ENCODE measurements at places on chromosomes 13 and 19.
A peak's percentile ranks its signal among the peaks of the same experiment; 100 is the strongest.

GRCh38 chr19:3499738-3500428 is 591 bp downstream of the DOHH start:
- no peak for DNase-seq

- DNase-seq = no peak
These were observed 13.5 kb upstream of the GAS6 start for GRCh38 chr13:113877149-113877990.

GRCh38 chr13:109781384-109782065 is 4.9 kb downstream of the IRS2 start:
- peak; percentile 20 for DNase-seq

- DNase-seq = no peak
These were observed 667 bp downstream of the ZNF878 start for GRCh38 chr19:12052091-12052496.

GRCh38 chr19:47486900-47487299 is 2.9 kb upstream of the KPTN start:
- DNase-seq = no peak

DNA sequence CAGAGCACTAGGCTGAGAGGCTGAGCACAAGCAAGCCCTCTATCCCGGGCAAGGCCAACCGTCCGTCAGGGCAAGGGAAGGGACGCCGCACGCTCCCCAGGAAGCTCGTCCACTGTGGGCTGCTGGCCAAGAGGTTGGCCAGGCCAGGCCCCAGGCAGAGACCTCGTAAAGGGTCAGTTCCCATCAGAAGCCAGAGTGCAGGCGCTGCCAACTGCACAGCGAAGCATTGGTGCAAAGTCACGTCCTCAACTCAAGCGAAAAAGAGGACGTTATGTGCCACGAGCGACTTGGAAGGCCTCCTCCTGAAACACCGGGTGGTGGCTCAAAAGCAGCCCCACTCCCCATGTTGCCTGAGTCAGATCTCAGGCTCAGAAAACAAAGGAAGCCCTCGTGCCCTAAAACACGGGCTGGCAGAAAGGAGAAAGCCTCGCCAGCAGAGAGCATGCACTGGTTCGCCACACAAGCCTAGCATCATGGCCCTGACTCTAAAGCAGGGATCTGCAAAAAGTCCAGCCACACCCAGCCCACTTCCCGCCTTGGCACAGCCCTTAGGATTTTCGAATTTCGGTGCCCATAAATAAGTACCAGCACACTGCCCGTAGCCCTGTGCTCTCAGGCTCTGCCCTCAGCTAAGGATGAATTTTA is 4.7 kb downstream of the AKAP8 start:
- peak; percentile 52 for DNase-seq

DNA sequence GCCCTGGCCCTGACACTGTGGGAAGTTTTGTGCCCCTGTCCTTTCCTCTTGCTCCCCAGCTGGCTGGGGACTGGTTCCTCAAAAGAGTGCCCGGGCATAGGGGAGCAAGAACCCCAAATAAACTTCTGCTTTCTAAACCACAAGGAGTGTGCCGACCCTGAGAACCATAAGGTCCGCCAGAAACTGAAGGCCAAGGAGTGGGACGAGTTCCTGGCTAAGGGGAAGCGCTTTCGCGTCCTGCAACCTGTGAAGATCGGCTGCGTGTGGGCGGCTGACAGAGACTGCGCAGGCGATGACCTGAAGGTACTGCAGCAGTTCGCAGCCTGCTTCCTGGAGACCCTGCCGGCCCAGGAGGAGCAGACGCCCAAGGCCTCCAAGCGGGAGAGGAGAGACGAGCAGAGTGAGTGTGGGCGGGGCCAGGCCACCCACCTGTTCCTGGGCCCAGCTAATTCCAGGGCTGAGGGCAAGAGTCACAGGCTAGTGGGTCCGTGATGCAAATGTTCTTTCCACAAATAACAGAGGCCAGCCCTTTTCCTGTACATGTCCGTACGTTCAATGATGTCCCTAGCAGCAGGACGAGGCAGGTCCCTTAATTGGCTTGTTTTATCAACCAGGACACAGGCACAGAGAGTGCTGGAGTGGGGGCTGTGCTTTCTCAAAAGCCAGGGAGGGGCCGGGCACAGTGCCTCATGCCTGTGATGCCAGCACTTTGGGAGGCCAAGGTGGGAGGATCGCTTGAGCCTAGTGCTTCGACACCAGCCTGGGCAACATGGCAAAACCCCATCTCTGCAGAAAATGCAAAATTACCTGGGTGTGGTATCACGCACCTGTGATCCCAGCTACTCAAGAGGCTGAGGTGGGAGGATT is 25.6 kb downstream of the UBXN6 start:
- no peak for DNase-seq

GRCh38 chr13:80664950-80665349 is 324.0 kb upstream of the SPRY2 start:
- no peak for DNase-seq

GRCh38 chr13:20980430-20980829 is 77.9 kb upstream of the XPO4 start:
- no peak for DNase-seq

DNA sequence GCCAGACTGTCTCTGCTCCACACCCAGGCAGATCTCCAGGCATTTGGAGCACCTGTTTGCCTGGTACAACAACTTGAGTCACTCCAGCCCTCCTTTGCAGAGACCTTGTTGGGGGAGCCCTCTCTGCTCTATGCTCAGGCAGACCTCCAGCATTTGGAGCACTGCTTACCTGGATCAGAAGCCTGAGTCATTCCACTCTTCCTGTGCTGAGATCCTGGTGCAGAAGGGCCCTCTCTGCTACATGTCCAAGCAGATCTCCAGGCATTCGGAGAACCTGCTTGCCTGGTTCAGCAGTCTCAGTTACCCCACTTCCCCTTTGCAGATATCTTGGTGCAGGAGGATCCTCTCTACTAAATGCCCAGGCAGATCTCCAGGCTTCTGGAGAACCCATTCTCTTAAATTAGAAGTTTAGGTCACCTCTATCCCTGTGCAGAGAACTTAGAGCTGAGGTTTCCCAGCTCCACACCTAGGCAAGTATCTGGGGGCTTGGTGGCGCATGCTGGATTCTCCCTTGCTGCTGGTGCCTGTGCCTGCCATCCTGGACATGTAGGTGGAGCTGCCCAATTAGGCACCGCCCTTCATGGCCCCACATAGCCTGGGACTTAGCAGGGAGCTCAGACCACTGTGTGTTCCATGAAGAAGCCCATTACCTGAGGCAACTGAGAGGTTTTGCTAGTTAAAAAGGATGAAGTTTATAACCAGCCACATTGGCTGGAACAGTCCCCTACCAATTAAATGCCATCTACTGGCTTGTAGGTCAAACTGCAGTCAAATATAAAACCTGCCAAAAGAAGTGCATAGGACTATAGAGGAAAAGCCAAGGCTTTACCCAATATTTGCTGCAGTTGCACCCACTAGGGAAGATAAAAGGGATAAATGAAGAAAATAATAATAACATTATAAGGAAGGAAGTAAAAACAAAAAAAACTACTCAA is 97.6 kb upstream of the SLITRK6 start:
- DNase-seq = no peak

- DNase-seq = no peak
These were observed 82.4 kb upstream of the MBNL2 start for GRCh38 chr13:97139691-97140090.

- DNase-seq = no peak
These were observed 1.5 kb downstream of the ZNF814 start for GRCh38 chr19:57887195-57887941.

DNA sequence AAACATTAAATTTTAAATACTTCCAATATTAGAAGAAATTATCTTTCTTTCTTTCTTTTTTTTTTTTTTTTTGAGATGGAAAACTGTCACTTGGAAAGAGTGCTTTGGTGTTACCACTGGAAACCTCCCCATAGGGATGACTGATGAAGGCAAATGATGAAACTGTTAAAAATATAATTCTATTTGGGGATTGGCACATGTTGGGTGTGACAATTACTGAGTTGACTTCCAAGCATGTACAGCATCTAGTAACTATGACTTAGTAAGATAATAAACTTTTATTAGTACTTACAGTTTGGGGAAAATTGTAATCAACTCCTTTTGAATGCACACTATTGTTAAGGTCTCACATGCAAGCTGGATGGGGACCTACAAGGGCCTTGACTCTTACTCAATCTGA is 592.5 kb downstream of the KCTD12 start:
- DNase-seq = no peak

DNA sequence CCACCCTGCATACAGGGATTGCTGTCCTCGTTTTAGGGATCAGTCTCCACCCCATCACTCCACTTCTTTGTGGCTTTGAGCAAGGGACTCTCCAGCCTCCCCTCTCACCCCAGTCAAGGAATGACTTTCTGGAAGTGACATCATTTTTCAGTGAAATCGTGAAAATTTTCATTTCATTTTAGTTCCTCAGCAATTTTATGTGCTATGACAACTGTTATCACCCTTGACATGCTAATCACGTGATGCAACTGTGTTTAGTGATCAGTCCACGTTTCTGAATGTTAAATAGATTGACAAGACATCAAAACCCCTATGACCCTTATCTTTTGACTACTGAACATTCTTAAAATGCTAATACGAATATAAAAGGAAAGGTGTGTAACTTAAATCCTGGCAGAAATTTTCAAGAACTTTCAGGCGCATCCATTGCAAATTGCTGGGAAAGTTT is 8.0 kb downstream of the C19orf81 start:
- DNase-seq = no peak

DNA sequence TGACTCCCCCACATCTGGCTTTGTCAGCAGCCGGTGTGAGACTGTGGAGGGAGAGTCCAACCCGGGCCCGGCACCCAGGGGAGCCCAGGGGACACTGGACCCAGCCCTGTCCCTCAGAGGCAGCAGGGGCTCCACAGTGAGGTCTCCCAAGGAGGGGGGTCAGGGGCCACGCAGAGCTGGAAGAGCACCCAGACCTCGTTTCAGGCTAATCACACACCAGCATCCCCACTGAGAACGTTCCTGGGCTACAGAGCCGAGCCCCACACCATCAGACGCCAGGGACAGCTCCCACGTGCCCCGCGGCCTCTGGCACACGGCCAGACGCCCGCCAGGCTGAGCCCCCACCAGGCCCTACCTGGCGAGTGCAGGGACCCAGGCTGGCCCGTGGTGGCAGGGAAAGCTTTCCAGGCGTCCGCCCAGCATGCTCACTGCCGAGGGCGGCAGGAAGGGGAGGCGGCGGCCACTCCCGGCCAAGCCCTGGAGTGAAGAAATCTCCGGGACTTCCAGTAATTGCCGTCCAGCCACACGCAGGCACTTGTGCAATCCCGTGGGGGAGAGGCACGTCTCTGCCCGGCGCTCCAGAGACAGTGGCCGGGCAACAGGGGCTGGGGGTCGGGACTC is 19.2 kb downstream of the SBNO2 start:
- peak; percentile 91 for DNase-seq

DNA sequence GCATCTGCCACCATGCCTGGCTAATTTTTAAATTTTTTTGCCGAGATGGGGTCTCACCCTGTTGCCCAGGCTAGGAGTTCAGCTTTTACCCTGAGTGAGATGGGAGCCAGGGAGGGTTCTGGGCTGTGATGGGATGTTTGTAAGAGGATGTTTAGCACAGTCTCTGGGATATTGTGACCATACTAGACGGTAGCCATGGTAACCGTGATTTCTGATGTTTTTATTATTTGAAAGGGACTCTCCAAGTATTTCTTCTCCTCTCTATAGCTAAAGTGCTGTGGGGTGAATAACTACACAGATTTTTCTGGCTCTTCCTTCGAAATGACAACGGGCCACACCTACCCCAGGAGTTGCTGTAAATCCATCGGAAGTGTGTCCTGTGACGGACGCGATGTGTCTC is 10.4 kb downstream of the TSPAN16 start:
- DNase-seq = no peak

GRCh38 chr13:80245162-80245733 is 95.7 kb downstream of the SPRY2 start:
- DNase-seq = no peak

DNA sequence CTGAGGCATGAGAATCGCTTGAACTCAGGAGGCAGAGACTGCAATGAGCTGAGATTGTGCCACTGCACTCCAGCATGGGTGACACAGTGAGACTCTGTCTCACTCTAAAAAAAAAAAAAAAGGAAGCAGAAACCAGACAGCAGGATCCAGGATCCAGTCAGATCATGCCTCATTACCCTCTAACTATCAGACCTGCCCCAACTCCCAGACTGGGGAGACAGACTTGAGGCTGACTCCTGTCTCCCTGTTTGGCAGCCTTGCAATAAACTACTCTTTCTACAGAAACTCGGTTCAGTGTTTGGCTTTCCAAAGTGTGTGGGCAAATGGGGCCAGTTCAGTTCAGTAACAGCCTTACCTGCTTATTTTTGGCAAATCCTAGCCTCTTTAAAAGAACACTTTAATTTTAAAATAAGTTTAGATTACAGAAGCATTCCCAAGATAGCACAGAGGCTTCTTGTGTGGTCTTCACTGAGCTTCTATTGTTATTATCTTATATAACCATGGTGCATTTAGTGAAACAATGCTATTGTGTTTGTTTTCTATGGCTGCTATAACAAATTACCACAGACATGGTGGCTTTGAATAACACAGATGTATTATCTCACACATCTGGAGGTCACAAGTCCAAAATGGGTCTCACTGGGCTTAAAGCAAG is 18.5 kb downstream of the RASL11A start:
- DNase-seq = no peak

- no peak for DNase-seq
These were observed 3.9 kb upstream of the NCCRP1 start for GRCh38 chr19:39192846-39193245.

DNA sequence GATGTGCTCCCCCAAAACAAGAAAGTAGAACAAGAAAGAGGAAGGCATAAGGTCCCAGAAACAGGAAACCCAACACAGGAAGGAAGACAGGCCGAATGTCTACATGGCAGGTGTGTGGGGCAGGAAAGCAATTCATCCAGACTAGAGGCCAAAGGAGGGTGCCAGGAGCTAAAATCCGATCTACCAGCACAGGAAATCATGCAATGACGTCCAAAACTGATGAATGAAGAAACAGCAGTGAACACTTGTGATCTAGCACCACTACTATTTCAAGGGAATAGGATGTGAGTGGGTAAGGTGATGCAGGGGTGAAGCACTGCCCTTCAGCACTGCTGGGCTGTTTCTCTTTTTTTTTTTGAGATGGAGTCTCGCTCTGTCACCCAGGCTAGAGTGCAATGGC is 59.1 kb downstream of the DOCK9 start:
- no peak for DNase-seq

GRCh38 chr13:111460548-111461444 is 140.4 kb downstream of the TEX29 start:
- DNase-seq = peak; percentile 28

DNA sequence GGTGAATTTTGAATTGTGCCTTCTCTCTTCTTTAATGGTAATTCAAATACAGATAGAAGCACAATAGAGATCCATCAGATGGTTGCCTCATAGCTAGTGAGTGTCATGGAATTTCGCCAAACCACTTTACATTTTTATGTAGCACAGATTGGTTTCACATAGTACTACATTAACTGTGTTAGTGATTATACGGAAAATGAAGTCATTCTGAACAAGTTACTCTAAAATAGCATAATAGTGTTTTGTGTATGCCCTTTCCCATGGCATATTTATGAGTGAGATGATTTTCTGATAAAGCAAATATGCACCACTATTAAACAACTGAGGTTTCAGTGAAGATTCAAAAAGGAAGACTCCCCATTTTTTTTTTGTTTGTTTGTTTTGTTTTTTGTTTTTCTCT is 1623.5 kb downstream of the PCDH9 start:
- no peak for DNase-seq

GRCh38 chr13:94239135-94239534 is 240.3 kb downstream of the DCT start:
- no peak for DNase-seq

All from uterus (tissue), 4 donors.